ENCODE measurements at places on chromosomes 2 and 18. TPM values are rescaled to one million over a fixed set of nuclear protein-coding genes. Genes with fewer than 3 reads are reported as not detected.

The SP100 gene
- total RNA-seq: 173 TPM

The DSG1 gene
- total RNA-seq: not detected

The EML6 gene
- total RNA-seq: 1.1 TPM

The PROM2 gene
- 24.7 TPM for total RNA-seq

The PTRHD1 gene
- total RNA-seq: 23.8 TPM

The TMSB10 gene
- 1,316 TPM for total RNA-seq

The TTC39C gene
- total RNA-seq: 21.7 TPM

The TACR1 gene
- total RNA-seq: not detected

The CPS1 gene
- 1.1 TPM for total RNA-seq

The MFSD6 gene
- total RNA-seq: 29.8 TPM

The C2orf80 gene
- not detected for total RNA-seq

The LIMS4 gene
- total RNA-seq: not detected

The TSPYL6 gene
- not detected for total RNA-seq

The DAPL1 gene
- total RNA-seq: not detected

The ITPRIPL1 gene
- total RNA-seq: 1.7 TPM

The PARD6G gene
- total RNA-seq: 0.81 TPM

The SERPINB10 gene
- not detected for total RNA-seq

The SOCS6 gene
- 26.1 TPM for total RNA-seq

The REG3G gene
- not detected for total RNA-seq

Data from Calu3 (cell line).